Left kidney (tissue), 8 donors: ENCODE measurements at places on chromosomes 7 and 10. TPM values are rescaled to one million over a fixed set of nuclear protein-coding genes. Genes with fewer than 3 reads are reported as not detected.

The SBDS gene
- 116 TPM for polyA plus RNA-seq

DNA sequence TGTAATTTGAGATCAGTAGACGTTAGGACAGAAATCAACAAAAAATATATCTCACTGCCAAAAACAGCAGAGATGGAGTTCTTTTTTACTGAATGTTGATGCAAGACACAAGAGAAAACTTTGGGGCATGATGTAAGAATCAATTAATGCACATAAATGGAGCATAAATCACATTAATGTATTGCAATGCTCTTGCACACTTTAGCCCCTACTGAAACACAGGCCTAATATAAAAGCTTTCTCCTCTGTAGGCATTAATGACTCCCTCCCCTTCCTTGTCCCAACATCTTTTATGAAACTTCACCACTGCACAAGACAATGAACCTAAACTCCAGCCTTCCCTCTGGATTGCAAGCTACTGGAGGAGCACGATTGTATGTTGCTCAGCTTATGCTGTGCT, 58.8 kb downstream of the CACNA2D1 start:
- DNase-seq, result no peak

DNA sequence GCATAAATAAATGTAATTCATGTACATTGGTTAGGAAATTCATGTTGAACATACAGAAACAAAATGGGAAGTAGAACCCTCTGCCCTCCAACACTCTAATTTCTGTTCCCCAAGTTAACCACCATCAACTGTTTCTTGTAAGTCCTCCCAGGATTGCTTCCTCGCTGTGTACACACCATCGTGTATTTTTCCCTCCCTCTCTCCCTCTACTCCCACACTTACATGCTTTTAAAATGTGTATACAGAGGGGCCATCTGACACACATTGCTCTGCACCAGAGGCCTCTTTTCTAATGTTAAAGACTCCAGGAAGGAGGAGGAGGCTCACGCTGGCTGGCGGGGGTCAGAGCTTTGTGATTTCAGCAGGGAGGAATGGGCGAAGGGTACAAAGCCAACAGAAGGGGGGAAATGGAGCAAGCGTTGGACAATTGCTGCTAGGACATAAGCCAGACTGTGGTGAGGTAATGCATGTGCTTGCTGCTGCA, 1.9 kb upstream of the EPHA1 start:
- no peak for DNase-seq

- no peak for DNase-seq
These were observed 420.4 kb downstream of the DNAJB6 start for GRCh38 chr7:157757211-157757610.
